Activated CD4-positive, alpha-beta T cell treated with anti-CD3 and anti-CD28 coated beads, Interleukin-2, amount 10 ng/mL, durations not matched to agents 7 days and 5 days (primary cell): ENCODE measurements at places on chromosomes 1 and 21. TPM values are rescaled to one million over a fixed set of nuclear protein-coding genes. Genes with fewer than 3 reads are reported as not detected.

The NEGR1 gene
- total RNA-seq, result not detected

The MAP3K6 gene
- 7.6 TPM for total RNA-seq

The S100A9 gene
- total RNA-seq, result 0.77 TPM

The OR2L8 gene
- total RNA-seq, result not detected

The MACO1 gene
- 18.8 TPM for total RNA-seq

The C8A gene
- total RNA-seq, result not detected

The TMEM51 gene
- not detected for total RNA-seq

The PLEKHN1 gene
- total RNA-seq, result 3.2 TPM
